Activated CD4-positive, CD25-positive, alpha-beta regulatory T cell (primary cell): ENCODE measurements at places on chromosomes 3 and 15.

- no peak for DNase-seq
These were observed 179.7 kb downstream of the ITPR1 start for GRCh38 chr3:4672725-4673275.

DNA sequence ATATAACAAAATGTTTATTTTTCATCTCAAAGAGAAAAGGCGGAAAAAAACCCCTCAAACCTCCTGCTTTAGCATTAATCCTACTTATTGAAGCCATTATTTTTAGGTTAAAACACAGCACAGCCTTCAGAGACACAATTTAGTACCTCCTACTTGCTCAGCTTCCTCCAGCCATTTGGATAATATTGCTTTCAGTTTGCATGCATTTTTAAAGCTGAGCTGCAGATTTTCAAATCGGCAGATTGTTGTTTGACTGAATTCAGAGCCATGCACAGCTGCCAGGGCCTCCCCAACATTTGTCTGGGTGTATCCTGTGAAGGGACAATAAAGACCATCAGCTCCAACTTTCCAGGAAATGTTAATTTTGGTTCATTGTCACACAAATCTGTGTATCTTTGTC is 14.5 kb downstream of the POU1F1 start:
- no peak for DNase-seq

DNA sequence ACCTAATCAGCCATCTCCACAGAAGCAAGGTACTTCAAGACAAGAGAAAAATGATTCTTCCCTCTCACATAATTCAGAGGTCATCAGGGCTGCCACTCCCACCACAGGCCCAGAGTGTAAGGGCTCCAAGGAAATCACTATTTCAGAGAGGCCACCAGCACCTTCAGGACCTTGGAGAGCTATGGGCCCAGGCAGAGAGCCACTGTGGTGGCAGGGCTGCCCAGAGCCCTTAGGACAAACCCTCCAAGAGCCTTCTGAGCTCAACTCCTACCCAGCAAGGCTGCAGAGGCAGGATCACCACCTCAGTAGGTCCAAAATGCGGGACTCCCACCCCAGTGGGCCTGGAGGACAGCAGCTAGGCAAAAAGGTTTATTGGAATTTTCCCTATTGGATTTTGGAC is 17.9 kb upstream of the FAN1 start:
- DNase-seq: no peak

GRCh38 chr3:19220311-19220710 is 72.0 kb downstream of the KCNH8 start:
- no peak for DNase-seq

DNA sequence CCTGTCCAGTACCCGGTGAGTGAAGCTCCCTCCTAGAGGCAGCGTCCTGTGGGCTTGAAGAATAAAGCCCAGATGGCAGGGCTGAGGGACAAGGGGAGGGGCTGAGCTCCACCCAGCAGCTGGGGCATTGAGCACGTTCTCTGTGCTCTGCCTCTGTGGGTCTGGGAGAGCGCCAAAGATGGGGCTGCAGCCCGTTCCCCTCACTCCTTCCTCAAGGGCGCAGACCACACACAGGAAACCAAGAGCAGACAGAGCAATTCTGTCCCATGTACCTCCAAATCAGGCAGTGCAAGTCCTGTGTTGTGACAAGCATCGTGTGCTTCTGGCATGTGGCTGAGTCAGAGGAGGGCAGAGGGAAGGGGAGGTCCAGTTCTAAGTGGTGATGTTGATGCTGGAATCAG is 15.7 kb upstream of the KIF23 start:
- no peak for DNase-seq

GRCh38 chr3:157533298-157534070 is 30.3 kb upstream of the VEPH1 start:
- DNase-seq: no peak

- no peak for DNase-seq
These were observed 361.0 kb downstream of the FHIT start for GRCh38 chr3:60890226-60890625.

DNA sequence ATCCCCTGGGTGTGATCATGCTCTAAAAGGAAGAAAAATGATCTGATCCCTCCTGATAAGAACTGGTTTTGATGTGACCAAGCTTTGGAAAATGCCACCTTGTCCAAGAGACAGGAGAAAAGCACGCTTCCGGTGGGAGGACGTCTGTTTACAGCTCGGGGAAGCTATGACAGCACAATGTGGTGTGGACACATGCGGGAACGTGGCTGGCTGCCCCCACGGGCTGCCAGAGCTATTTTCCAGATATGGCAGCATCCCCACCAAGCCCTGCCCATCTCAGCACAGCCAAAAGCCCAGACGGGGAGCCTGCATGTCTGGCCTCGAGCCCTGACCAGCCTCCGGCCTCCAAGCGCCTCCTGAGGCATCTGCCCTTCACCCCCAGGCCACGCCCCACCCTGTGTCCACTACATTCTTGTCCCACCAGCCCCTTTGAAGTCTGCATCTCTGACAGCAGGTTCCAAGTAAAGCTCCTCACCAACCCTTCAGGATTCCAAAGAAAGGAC is 63.2 kb upstream of the HRH1 start:
- no peak for DNase-seq

- no peak for DNase-seq
These were observed 2.6 kb upstream of the BCL2A1 start for GRCh38 chr15:79973456-79974195.

DNA sequence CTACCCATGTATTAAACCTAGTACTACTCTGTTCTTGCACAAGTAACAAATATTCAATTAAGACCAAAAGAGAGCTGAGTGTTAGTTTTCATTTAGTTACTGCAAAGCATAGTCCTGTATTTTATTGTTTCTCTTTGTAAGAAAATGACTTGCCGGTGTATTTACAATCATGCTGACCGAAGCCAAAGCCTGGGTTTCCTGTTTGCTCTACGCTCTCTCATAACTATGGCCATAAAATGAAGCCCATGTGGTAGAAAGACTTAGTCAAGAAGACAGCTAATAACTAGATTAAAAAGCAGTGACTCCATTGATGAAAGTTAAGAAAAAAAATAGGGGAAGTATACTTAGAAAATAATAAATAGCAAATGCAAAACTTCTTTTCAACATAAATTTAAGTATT is 479.9 kb downstream of the CNTN4 start:
- DNase-seq: no peak

GRCh38 chr3:117743993-117744392 is 1034.4 kb downstream of the TUSC7 start:
- DNase-seq: no peak

DNA sequence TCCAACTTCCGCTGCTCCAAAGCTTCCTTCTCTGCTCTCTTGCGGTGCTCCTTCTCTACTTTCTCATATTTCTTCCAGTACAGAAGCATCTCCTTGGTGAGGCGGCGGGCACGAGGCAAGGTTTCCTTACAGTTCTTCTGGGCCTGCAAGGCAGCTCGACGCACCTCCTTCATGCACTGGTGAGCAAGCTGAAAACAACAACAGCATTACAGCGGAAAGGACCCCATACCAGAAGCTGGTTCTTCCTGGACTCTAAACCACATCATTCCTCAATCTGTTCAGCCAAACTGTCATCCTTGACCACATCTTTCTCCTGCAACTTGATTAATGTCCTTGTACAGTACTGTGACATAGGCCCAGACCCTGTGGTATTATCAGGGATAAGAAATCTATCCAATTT is 36.4 kb downstream of the INO80 start:
- DNase-seq: no peak

DNA sequence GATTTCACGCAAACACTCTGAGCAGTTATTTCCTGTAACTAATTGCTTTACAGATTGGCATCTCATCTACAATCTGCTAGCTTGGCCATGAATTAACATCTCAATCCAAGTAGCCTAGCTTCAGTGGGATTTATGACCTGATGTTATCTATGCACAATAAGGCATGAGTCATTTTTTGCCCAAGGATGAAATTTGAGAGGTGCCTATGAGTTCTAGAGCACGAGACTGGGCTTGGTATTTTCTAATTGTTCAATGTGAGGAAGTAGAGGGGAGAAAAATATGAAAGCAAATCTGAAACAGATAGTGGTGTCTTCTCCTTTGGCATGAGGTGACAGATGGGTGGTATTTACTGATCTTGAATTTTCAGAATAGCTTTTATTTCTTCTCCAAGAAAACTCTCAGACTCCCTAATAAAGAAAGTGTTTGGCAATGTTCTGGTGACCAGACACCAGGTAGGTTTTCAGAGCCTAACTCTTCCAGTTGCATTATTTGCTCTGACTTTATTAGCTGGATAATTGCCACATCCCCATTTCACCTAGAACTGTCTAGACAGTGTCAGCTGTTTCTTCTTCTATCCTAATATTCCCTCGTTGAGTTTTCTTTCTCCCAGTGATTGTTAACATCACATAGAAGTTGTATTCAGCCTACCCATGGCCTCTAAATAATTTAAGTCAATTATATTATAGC is 301.0 kb upstream of the UMPS start:
- DNase-seq: no peak

GRCh38 chr15:71168166-71168834 is 53.0 kb downstream of the THSD4 start:
- no peak for DNase-seq

- no peak for DNase-seq
These were observed 481.2 kb upstream of the ZNF717 start for GRCh38 chr3:76266511-76266910.

- DNase-seq: no peak
These were observed 199.8 kb upstream of the RGMA start for GRCh38 chr15:93288728-93289294.

- no peak for DNase-seq
These were observed 33.1 kb downstream of the RNU5B-1 start for GRCh38 chr15:65337436-65338070.

- DNase-seq: no peak
These were observed 522.4 kb upstream of the NAALADL2 start for GRCh38 chr3:174336784-174337183.

GRCh38 chr3:157064402-157064801 is 95.5 kb downstream of the CCNL1 start:
- DNase-seq: no peak

- no peak for DNase-seq
These were observed 34.5 kb upstream of the IQCF6 start for GRCh38 chr3:51813539-51813938.
